ENCODE measurements at places on chromosomes 4 and X. TPM values are rescaled to one million over a fixed set of nuclear protein-coding genes. Genes with fewer than 3 reads are reported as not detected.

The NIPAL1 gene
- 0.94 TPM for total RNA-seq

The POU3F4 gene
- 12.6 TPM for total RNA-seq

The GNRHR gene
- total RNA-seq = not detected

The STBD1 gene
- 0.47 TPM for total RNA-seq

The NXT2 gene
- total RNA-seq = 12.6 TPM

The VSIG1 gene
- not detected for total RNA-seq

The CCNB3 gene
- 0.31 TPM for total RNA-seq

The PHKA1 gene
- 3.1 TPM for total RNA-seq

The NLGN3 gene
- total RNA-seq = 18.7 TPM

The WNK3 gene
- 65.8 TPM for total RNA-seq

The MXRA5 gene
- 1.7 TPM for total RNA-seq

The GPR119 gene
- not detected for total RNA-seq

The CLGN gene
- total RNA-seq = 3.4 TPM

The GRPR gene
- total RNA-seq = 2.2 TPM

The NPY5R gene
- total RNA-seq = 30.1 TPM

The GABRG1 gene
- total RNA-seq = 49.9 TPM

The BGN gene
- 1.9 TPM for total RNA-seq

The SPANXB1 gene
- total RNA-seq = not detected

The ERVMER34-1 gene
- 1.9 TPM for total RNA-seq

The GYPA gene
- total RNA-seq = 5.8 TPM

The PRRG3 gene
- 7.2 TPM for total RNA-seq

The UCP1 gene
- total RNA-seq = not detected

The GLA gene
- 20.7 TPM for total RNA-seq

The DDIT4L gene
- 0.16 TPM for total RNA-seq

The EXOC1L gene
- not detected for total RNA-seq

The ZNF630 gene
- 8.4 TPM for total RNA-seq

The GPR82 gene
- not detected for total RNA-seq

The KLHL4 gene
- total RNA-seq = 50.1 TPM

The L1CAM gene
- total RNA-seq = 98.1 TPM

The TMEM144 gene
- 3.0 TPM for total RNA-seq

The NR0B1 gene
- 0.31 TPM for total RNA-seq

The DUSP21 gene
- total RNA-seq = not detected

Measured in occipital lobe (tissue), 3 donors.